Hippocampal formation (tissue), 2 donors: ENCODE measurements at places on chromosomes 2 and 18.

DNA sequence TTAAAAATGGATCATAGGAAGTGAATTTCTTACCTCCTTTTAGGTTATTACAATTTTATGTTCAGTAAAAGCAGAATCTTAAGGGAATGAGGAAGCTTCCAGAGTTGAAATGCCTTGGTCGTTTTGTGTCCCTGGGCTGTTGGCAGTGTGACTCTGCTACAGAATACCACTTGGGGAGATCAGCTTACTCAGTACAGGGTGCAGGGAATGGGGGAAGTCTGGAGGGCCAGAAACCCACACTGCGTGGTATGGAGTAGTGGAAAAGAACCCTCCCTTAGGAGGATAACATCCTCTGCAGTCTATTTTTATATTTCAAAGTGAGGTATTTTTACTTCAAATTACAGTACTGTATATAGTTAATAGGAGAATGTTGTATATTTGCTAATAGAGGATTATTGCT lies 51.1 kb downstream of the R3HDM1 start:
- DNase-seq: no peak

- DNase-seq: no peak
These were observed 41.4 kb downstream of the TET3 start for GRCh38 chr2:74025971-74026612.

GRCh38 chr18:66048406-66048805 lies 297.6 kb downstream of the CDH7 start:
- no peak for DNase-seq

- no peak for DNase-seq
These were observed 539.7 kb upstream of the NETO1 start for GRCh38 chr18:73407506-73407905.

DNA sequence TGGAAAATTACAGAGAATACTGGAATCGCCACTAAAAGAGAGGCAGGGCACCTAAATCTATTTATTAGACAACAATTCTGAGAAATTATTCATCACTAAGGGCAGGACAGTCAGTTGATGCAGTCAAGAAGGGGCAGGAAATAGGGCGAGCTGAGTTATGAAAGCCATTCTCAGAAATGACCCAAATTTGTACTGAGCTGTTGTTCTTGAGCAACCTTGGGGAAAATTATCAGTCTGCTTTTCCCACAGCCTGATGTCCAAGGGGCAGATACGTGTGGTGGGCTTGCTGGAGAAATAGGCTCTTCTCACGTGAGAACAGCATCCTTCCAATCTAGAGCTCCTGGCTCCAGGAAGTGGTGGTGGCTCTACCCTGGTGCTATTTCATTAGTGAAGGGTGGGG lies 38.6 kb downstream of the STON1 start:
- no peak for DNase-seq

DNA sequence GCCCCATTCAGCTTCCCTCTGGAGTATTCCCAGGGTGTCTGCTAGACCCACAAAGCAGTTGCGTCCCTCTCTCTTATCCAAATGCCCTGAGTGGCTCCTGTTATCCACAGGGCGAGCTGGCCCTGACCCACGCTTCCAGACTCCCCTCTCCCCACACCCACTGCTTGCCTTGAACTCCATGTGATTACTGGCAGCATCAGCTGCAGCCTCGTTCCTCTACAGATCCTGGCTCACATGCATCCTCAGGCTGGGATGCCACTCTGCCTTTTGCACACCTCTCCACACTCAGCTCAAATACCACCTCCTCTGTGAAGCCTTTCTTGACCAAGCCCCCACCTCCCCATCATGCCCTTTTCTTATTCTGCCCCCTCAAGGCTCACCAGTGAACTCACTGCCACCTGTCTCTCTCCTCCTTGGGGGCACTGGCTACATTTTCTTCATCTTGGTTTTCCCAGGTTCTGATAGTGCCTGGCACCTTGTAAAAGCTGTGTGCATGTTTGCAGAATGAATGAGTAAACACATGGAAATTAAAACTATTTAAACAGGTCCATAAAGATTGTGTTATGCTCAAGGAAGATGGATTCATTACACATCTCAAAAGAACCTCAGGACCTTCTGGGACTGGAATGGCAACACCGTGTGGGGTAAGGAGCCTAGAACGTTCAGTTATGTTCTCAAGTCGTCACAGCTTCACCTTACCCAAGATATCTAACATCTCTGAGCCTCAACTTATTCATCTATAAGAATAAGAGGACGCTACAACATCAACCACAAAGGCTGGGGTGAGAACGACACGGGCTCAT lies 165.0 kb downstream of the BCL2 start:
- DNase-seq: no peak

GRCh38 chr2:163198972-163199371 lies 360.4 kb upstream of the KCNH7 start:
- DNase-seq: no peak

DNA sequence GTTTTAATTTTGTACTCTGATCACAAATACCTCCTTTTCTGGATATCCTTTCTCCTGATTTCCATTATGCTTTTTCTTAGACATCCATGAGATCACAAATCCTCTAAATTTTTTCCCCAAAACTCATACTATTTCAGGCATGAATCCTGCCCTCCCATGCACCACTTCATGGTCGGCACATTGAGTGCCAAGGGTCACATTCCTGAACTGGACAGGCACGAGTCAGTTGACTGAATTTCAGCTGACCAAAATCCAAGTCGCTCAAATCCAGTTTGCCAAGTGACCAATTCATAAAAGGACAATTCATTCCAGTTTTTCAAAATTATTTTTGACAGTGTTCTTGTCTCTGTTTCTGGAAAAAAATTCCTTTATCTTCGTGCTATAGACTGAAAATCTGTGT lies 22.1 kb downstream of the DYNAP start:
- DNase-seq: no peak

GRCh38 chr2:62661263-62661635 lies 44.3 kb upstream of the EHBP1 start:
- DNase-seq: no peak

DNA sequence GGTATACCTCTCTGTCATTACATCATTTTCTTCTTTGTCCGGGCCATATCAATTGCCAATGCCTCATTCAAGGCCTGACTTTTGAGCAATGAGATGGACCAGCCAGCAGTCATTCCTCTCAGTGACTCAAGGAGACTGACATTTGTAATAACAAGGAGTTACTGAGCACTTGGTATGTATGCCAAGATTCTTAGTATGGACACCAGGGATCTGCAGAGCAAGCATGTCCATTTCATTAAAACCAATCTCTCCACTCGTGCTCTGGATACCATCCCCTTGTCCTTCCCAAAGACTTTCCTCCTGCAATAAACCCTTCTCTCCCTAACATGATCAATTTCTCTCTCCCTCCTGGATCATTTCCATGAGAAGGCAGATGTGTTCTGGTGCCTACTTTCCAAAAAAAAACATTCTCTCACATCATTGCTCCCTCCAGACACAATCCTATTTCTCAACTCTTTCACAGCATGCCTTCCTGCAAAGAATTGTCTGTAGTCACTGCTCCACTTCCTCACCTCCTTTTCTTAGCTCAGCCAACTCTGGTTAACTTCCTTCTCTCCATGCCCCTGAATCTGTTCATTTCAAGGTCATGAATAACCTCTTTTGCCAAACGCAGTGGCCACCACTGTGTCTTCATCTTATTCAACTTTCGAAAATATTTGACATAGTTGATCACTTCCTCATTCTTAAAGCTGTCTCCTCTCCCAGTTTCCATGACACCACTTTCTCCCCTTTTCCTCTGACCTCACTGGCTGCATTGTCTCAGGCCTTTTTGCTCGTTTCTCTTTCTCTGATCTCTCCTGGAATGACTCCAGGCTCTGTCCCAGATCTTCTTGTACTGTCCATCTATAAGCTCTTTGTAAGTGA lies 102.8 kb upstream of the CYP1B1 start:
- peak; percentile 11 for DNase-seq

DNA sequence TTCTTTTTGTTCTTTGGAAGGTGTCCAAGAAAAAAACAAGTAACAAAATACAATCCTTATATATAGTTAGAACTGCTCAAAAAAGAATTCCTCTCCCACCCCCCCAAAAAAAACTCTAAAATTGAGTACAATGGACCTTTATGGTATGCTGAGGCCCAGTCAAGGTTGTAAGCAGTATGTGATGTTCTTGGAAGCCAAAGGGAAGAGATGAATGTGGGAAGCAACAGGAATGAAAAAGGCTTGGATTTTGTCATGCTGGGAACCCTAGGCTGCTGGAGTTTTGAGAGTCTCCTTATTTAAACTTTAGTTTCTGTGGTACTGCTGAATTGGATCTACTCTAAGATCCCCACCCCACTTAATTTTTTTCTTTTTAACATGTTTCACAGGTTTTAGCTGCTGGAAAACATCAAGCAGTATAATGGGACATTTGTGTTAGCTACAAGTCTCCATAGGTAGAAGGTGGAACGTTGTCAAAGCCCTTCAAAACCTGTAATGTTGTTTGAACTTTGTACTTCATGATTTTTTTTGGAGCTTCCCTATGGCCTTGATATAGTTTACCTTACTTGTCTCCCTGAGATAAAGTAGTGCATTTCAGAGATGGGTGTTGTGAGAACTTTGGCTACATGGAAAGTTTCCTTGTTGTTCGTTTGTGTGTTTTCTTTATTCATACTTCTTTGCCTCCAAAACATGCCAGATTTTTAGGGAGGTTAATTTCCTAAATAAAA lies 57.7 kb downstream of the PHLPP1 start:
- no peak for DNase-seq

DNA sequence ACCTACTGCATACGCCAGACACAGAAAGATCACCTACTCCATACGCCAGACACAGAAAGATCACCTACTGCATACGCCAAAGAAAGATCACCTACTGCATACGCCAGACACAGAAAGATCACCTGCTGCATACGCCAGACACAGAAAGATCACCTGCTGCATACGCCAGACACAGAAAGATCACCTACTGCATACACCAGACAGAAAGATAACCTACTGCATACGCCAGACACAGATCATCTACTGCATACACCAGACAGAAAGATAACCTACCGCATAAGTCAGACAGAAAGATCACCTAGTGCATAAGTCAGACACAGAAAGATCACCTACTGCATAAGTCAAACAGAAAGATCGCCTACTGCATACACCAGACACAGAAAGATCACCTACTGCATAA lies 25.8 kb downstream of the COA5 start:
- no peak for DNase-seq

DNA sequence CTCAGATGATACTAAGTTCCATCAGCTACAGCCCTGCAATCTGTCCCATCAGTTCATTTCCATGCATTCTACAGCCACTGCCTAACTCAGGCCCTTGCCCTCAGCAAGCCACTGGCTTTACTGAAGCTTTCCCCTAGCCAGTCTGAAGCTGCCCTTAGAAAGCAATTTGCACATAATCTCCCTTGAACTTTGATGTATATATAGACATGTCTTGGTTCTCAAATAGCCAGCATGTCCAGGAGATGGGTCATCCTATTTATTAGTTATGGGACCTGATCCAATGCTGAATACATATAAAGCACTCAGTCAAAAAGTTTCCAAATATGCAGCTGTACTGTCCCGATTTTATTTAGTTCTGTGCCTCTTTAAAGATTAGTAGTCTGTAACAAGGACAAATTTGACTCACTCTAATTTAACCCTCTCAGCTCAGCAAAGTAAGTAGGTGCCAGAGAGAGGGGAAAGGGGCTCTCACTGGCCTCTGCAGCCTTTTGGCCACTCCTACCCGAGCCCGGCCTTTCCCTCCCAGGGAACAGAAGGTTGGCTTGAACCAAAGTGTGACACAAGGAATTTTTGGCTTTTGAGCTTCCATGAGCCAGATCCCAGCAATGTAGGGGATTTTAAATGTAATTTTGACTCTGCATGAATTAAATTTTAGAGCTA lies 70.7 kb downstream of the CCDC93 start:
- DNase-seq: no peak

GRCh38 chr2:60512062-60512622 lies 41.3 kb downstream of the BCL11A start:
- DNase-seq: no peak

DNA sequence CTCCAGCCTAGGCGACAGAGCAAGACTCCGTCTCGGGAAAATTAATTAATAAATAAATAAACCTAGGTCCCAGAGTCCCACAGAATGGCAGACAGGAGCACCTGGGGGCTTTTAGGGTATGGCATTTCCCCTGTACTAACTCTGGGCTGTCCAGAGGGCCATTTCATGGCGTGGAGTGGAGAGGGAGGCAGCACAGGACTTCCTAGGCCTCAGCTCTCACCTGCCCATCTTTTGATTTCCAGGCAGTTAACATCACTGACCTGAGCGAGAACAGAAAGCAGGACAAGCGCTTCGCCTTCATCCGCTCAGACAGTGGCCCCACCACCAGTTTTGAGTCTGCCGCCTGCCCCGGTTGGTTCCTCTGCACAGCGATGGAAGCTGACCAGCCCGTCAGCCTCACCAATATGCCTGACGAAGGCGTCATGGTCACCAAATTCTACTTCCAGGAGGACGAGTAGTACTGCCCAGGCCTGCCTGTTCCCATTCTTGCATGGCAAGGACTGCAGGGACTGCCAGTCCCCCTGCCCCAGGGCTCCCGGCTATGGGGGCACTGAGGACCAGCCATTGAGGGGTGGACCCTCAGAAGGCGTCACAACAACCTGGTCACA lies 5.1 kb downstream of the IL1RN start:
- no peak for DNase-seq

DNA sequence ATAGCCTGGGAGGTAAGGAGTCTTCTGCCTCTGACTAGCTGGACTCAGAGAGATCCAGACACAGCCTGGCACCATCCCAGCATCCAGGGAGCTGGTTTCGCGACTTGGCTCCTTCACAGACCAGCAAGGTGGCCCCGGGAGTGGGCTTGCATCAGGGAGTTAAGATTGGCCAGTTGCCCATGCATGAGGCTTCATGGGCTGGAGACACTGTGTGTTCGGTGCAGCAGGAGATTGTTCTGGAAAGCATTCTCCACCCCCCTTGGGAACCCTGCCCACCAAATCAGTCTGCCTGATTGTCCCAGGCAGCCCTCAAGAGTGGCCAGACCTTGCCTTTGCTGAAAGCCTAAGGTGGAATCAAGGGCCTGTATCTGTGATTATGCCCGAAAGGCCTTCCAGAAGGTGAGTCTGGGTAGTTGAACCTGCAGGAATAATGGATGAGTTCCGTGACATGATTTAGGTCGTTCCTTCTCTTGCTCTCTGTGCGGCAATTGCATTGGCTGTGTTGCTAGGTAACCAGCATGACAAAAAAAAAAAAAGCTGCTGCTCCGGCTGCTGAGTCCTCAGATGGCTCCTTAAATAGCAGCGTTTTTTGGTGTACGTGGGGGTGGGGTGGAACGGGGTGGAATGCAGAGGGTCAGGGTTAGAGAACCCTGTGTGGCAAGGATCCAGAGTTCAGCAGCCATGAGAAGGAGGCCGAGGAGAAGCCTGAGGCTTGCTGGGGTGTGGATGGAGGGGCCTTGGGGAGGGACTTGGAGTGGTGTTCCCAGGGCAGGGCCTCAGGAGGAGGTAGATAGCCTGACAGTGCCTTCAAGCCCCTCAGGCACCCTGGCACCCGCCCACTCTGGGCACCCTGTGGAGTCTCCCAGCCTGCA lies 93.0 kb upstream of the MCFD2 start:
- DNase-seq: no peak

GRCh38 chr2:23751747-23752265 lies 175.1 kb downstream of the ATAD2B start:
- DNase-seq: no peak

DNA sequence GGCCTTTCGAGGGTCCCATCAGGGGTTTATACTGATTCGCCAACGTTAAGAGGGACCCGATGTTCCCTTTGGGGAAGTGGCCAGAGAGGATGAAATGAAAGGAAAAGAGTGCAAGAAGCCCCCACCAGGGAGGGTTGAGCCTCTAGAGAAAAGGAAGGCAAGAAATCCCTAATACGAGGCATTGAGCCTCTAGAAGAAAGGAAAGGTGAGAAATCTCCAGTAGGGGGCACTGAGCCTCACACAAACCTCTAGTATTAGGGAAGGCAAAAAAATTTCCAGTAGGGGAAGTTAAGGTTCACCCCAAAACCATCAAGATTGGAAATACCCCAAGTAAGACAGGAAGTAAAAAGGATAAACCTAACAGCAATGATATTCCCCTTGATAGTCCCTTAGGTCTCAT lies 9.8 kb upstream of the SAP130 start:
- DNase-seq: no peak
